ENCODE measurements at places on chromosomes 13 and 19.

GRCh38 chr19:16944626-16945363 lies 56.0 kb downstream of the F2RL3 start:
- DNase-seq = no peak

- DNase-seq = no peak
Measured at GRCh38 chr13:112859128-112859816, 109.7 kb upstream of the MCF2L start.

- no peak for DNase-seq
Measured at GRCh38 chr13:51819544-51819943, 15.6 kb upstream of the DHRS12 start.

DNA sequence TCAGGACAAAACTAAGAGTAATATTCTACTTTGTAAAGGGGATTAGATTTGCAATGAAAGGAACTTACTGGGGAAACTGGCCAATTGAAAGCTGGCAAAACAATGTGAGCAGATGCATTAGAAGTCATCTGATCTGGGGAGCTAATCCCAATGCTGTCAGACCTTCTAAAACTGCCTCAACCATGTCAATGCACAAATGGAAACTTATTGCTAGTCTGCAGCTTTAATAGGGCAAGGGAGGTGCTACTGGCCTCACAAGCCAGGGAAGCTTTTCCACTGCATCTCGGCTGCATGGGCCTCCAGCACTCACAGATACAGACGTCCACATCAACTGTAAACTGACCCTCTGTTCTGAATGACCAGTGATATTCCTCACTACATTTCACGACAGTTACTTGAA lies 154.2 kb downstream of the LHFPL6 start:
- peak; percentile 42 for DNase-seq

- peak; percentile 37 for DNase-seq
Measured at GRCh38 chr13:74978591-74978990, 503.4 kb downstream of the TBC1D4 start.
